HTR-8/SVneo (cell line): ENCODE measurements at places on chromosomes 2 and 18.

- no peak for DNase-seq
These were observed 207.4 kb downstream of the TMEM247 start for GRCh38 chr2:46686811-46687210.

GRCh38 chr2:44722026-44722625 is 219.4 kb upstream of the SIX3 start:
- no peak for DNase-seq

GRCh38 chr18:75133721-75134610 is 75.0 kb downstream of the PTGR3 start:
- DNase-seq, result no peak

- peak; percentile 23 for DNase-seq
These were observed 104.7 kb downstream of the GPR39 start for GRCh38 chr2:132521341-132521740.

GRCh38 chr2:72211777-72212485 is 64.3 kb upstream of the CYP26B1 start:
- DNase-seq, result no peak

DNA sequence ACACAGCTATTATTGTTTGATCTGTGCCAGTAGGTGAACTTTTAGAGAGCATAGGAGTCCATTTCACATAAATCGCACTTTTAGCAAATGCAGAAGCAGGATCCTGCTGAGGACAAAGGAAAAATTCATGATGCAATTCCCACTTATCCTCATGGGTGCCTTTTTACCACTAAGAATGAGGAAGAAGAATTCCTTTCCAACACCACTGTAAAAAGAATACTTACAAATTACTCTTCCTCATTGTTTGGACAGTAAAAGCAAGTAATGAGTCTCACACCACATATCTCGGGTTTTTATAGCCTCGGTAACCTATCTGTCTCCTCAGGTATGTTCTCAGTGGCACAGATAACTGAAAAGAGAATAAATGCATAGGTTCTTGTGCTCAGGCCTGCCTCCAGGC is 238.5 kb downstream of the MTX2 start:
- no peak for DNase-seq
